NCI-H1105 (cell line): ENCODE measurements at places on chromosomes 7 and 10.

DNA sequence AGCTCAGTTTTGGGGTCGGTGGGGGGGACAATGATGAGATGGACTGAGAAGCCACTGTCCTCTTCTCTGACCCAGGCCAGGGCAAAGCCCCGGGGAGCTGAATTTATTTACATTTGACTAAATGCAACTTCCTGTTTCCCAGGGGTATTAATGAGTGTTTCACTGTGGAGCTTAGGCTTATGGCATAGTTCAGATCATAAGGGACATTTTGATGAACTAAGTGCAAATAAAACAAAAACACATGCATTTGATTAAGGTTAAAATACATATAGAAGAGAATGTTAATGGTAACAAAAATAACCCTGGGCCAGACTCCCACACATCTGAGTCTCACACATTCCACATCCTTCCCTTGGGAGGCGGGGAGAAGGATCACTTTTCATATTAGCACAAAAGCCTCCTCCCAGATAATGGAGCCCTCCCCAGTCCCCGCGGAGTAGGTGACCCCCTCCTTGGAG lies 320.6 kb downstream of the FRMD4A start:
- DNase-seq: no peak

DNA sequence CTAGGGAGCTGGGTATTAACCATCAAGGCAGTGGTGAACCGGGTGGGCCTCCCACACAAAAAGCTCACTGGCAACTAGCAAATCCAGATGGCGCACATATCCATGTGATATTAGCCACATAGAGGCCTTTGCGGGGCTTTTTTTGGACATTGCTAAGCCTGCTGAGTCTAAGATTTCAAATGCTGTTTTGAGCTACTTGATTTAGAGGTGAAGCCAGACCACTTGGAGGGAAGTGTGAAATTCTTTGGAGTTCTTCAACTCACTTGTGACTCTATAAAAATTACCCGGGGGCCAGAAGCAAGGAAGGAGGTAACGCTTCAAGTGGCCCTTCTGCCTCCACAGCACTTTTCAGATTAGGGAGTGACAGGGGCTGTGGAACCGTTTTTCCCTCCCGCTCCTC lies 619.8 kb upstream of the GALNT17 start:
- no peak for DNase-seq

DNA sequence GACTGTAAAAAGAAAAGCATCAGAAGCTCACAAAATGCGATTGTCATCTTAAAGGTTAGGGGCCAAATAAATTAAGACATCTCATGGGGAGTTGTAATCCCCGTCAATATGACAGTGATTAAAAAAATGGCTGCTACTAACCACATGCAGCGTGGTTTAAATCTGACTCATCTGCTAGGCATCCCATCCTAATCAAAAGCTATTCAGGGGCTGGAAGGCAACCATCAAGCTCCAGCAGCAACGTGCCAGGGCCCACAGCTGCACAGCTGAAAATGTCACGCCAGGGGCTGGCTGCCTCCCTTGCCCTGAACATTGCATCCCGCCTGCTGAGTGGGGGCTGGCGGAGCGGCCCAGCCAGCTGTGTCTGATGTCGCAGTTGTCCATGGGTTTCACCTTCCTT lies 66.3 kb upstream of the FRMD4A start:
- no peak for DNase-seq

GRCh38 chr10:132250481-132251475 lies 57.0 kb downstream of the STK32C start:
- DNase-seq: no peak

DNA sequence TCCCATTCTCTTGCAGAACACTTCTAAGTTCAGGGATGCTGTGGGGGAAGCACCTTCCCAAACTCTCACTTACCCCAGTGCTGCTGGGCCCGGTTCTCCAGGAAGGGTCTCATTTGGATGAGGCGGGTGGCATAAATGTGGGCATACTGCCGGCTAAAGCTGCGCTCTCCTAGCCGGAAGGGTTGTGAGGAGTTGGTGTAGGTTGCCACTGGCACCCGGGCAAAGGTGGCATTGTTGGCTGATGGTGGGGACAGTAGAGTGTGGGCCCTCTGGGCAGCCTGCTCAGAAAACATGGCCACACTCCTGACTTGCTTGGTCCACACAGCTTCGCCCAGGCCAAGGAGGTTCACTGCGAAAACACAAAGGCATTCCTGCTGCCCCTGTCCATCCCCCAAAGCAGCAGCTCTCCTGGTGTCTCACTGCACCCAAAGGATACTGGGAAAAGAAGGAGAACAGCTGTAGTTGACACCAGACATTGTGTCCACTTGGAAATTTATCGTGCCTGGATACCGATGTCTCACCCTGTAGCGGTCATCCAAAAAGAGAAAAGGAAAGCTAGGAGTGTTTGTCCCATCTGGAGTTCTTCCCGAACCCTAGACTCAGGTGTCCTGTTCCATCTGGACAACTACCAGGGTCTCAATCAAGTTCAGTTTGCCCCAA lies 1.5 kb downstream of the POLD2 start:
- no peak for DNase-seq

GRCh38 chr10:69317175-69317604 lies 38.9 kb downstream of the HK1 start:
- no peak for DNase-seq
